CD4-positive, alpha-beta T cell treated with Interleukin-4 for 1 hour (primary cell): ENCODE measurements at places on chromosomes 4 and X.

DNA sequence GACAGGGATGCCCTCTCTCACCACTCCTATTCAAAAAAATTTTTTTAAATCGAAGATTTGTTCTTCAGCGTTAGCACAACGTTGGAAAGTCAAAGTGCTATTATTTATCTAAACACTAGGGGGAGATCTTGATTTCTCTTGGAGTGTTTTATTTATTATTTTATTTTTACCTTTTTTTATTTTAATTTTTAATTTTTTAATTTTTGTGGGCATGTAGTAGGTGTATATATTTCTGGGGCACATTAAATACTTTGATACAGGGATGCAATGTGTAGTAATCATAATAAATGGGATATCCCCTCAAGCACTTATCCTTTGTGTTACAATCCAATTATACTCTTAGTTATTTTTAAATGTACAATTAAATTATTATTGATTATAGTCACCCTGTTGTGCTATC, 37.4 kb upstream of the SLC10A4 start:
- peak; percentile 18 for DNase-seq

DNA sequence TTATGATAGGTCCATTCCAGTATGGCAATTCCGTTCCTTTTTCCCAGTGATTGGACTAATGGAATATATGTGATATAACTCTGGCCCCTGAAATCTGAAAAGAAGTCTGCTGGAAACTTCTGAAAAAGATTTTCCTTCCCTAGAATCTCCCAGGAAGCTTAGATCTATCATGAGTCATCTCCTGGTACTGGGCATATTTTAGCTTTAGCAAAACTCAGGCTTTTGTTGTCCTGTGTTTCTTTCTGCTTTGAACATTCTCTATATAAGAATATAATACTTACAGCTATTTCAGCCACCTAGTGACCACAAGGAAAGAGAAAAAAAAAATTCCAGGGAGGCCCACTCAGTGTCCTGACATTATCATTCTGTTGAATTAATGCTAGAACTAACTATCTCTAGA, 597.2 kb upstream of the GRIA3 start:
- DNase-seq = no peak

DNA sequence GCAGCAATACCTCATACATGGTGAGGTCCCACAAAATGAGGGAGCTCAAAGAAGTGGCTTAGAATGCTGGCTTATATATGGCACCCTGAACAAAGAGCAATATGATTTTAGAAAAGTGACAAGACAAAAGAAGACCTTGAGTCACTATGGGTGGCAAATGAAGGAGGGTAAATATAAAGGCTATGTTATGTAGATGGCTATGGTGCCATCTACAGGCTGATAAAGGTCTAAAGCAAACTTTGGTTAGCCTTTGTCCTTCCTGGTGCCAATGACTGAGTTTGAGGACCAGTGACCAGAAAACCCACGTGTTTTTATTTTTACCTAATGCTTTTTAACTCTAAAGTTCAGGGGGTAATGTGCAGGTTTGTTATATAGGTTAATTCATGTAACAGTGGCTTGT, 151.8 kb downstream of the CCNG2 start:
- DNase-seq = no peak

DNA sequence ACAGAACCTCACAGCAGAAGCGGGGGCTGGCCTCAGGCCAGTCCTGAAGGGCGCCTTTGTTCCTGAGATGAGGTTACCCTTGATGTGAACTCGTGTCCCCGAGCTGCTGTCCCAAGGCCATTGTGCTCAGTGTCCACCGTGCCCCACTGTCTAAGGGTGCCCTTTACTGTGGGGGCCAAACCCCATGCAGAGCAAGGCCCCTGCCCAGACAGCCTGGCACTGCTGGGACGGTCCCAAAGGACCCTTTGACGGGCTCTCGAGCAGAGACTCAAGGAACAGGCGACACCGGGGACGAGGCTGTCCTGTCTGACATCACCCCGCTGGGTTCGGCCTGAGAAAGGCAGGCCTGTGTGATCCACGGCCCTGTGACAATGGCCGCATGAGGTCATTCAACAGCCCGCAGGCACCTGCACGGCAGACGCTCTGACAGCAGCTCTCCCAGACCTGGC, 100.6 kb downstream of the ABLIM2 start:
- no peak for DNase-seq

DNA sequence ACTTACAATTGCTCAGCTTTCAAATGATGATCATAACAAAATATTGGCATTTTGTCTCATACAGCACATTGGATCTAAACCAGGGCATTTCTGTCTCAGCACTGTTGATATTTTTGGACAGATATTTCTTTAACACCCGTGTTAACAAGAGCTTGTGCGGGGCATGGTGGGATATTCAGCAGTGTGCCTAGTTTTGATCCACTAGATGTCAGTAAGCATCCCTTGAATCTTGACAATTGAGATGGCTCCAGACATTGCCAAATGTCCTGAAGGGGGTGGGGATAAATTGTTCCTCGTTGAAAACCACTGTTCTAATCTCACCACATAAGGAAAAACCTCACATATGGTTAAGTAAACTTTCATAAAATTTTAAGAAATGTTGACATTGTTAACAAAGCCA, 806.3 kb downstream of the STIM2 start:
- no peak for DNase-seq

DNA sequence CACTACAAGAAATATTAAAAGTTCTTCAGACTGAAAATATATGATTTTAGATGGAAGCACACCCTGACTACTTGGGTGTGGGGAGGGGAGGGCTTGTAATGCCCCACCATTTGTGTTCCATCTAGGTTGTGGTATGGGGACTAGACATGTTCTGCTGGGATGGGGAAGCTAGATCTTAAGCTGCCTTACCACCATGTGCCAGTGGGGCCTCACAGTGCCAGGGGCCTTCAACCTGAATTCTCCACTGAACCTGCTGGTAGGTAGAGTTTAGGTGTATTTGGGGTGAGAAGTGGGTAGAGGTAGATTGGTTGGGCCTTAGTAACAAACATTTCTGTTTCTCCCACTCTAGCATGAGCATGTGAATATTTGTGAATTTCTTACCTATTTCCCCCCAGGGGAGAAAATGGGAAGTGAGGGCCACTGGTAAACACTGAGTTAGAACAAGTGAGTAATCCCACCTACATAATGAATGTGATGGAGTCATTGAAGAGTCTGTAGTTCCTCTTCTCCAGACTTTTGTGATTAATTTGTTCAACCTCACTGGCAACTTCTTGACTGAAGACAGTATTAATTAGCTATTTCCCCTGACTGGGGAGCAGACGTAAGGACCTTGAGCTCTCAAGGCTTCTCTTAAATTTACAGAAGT, 44.0 kb downstream of the BRCC3 start:
- DNase-seq = no peak

GRCh38 chr4:18850867-18851266, 829.3 kb upstream of the LCORL start:
- no peak for DNase-seq

DNA sequence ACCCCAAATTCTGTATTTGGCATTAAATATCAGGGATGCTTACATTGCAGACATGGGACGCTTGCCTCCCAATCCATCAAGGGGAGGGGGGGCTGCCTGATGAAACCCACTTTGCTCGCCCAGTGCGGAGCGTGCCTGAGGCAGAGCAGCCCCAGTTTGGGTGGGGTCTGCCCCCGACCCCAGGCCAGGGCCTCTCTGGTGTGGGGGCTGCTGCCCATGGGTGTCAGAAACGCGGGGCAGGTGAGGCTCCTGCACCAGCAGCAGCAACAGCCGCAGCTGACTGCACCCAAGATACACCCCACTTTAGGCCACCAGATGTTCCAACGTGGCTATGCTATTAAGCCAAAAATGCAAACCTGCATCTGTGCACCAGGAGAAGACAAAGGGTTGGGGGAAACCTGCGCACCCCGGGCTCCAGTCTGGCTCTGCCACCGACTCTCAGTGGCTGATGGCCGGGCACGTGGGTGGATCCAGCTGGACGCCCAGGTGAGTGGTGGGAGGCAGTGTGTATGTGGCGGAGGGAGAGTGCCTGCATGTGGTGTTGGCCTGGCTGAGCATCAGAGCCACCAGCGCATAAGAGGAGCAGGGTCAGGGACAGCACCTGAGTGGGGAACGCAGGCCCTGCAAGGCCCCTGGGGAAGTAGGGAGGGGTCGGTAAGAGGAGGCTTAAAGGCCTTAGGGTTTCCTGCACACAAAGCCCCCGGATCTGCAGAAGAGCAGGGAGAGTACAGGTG, 86.2 kb downstream of the ABLIM2 start:
- DNase-seq = no peak

GRCh38 chr4:169117591-169118081, 107.6 kb upstream of the CBR4 start:
- no peak for DNase-seq

- no peak for DNase-seq
Measured at GRCh38 chr4:2426711-2427275, 8.0 kb downstream of the CFAP99 start.

DNA sequence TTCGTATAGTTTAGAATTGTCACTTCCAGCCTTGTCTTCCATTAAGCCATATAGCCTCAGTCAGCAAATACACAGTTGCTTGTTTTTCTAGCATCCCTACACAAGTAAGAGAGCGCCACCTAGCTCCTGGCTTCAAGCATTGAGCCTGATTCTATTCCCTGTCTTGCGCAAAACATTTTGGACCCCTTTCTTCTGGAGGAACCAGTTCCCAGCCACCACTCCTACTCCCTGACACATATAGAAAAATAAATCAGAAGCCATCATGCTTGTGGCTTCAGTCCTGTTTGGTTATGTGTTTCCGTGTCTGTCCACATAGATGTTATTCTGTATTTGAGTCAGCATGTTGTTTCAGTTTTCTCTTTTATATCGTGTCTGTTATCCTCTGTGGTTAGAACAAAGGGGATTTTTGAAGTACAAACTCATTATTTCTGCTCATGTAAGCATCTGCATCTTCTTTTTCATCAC, 59.9 kb downstream of the GK start:
- peak; percentile 50 for DNase-seq

DNA sequence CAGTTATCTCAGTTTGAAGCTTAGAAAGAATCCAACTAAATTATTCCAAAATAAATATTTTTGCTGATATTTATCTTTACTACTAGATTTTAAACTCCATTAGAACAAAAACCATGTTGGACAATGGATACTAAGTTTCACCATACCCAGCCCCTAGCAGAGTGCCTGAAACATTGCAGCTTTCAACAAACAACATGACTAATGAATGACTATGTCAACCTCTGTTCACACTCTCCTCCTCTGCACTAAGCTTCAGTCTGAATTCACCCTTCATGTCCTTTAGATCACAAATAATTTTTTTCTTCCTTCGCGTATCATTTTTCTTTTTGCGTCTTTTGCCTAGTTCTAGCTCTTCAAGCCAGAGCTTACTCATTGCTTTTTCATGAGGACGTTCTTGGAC, 315.2 kb downstream of the PCDH10 start:
- DNase-seq = no peak

DNA sequence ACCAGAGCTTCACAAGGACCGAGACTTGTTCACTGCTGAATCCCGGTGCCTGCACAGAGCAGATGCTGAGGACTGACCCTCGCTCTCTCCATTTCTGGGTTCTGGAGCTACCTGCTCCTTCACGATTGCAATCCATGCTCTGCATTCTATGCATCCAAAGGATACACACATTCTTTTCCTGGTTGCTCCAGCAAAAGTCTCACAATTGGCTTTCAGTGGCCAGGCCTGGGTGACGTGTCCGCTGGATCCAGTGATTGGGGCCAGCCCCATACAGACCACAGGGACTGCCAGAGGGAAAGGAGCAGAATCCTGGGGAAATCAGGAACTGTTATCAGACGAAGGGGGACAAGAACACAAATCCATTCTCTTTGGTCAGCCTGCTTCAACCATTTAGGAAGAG, 14.9 kb upstream of the CDKN2AIP start:
- DNase-seq = no peak

DNA sequence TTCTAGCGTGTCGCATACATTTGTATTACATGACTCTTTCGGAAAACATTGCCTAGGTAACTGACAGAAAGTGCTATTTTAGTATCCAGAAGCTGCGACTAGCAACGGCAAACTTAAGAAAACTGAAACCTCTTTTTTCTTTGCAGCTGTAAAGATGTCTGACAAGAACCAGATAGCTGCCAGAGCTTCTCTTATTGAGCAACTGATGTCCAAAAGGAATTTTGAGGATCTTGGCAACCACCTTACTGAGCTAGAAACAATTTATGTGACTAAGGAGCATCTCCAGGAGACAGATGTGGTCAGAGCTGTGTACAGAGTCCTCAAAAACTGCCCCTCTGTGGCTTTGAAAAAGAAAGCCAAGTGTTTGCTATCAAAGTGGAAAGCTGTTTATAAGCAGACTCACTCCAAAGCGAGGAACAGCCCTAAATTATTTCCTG, 9.4 kb downstream of the TCEANC start:
- DNase-seq = no peak

- no peak for DNase-seq
Measured at GRCh38 chrX:44071070-44071645, 98.0 kb upstream of the NDP start.

DNA sequence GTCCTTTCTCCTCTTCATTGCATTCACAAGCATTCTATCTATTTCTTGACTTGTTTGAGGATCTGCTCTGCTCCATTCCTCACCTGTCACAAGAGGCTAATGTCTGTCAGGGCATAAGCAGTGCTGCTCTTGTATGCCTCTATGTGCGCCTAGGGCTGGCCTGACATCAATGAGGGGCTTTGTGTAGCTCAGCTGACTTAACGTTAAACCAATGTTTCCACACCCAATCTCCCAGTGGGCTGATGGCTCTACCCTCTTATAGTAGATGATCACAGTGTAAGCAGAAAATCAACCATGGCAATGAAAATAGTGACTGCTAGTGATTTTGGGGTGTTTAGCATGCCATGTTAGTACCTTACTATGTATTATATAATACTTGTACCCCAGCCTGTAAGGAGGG, 139.0 kb downstream of the UNC5C start:
- no peak for DNase-seq

- no peak for DNase-seq
Measured at GRCh38 chrX:145821291-145821897, 3.8 kb downstream of the SLITRK2 start.

- DNase-seq = no peak
Measured at GRCh38 chr4:161256716-161257115, 907.1 kb downstream of the FSTL5 start.

DNA sequence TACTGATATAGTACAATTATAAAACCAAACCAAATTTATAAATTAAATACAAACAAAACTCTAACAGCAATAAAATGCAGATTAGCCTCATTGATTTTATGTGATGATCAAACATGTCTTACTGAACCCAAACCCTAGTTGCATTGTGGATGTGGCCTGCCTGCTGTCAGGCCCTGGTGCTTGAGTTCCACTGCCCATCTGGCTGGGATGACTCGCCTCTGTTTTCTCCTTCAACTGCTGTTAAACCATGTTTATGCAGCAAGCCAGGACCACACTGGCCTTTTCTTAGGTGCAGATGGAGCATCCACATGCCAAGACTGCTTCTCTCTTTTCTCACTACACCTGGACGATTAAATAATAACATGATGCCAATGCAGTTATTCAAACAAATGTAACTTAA, 22.6 kb downstream of the NAP1L5 start:
- DNase-seq = no peak

- no peak for DNase-seq
Measured at GRCh38 chr4:61820136-61820535, 620.0 kb downstream of the ADGRL3 start.

DNA sequence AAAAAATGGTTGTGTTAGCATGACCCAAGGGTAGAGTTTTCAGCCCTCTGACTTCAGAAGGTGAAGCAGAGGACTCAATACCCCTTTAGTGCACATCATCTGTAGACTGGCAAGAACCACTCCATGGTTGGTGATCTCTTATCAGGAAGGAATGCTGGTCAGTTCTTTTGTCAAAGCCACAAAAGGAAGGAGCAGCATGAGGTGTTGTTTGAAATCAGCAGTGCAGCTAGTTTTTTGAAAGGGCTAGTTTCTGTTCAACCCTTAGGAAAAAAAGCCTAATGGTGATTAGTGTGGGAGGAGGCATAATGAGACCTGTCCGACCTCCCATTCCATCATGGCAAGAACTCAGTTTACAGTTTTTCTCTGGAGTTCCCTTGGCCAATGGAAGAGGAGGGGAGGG, 362.0 kb upstream of the CT83 start:
- DNase-seq = no peak
